ENCODE measurements at places on chromosomes 12 and 14.

GRCh38 chr14:21978184-21978998 lies 304.8 kb upstream of the OR4E1 start:
- no peaks in the 10 kb centered on the region for H3K4me1 ChIP-seq
- no peak overlapping the region for H3K27ac ChIP-seq
- H3K4me3 ChIP-seq = no peak overlapping the region
- no peaks in the 10 kb centered on the region for H3K36me3 ChIP-seq
- peaks cover 77% of the 10 kb centered on the region for H3K27me3 ChIP-seq
- peak; percentile 60 for DNase-seq

DNA sequence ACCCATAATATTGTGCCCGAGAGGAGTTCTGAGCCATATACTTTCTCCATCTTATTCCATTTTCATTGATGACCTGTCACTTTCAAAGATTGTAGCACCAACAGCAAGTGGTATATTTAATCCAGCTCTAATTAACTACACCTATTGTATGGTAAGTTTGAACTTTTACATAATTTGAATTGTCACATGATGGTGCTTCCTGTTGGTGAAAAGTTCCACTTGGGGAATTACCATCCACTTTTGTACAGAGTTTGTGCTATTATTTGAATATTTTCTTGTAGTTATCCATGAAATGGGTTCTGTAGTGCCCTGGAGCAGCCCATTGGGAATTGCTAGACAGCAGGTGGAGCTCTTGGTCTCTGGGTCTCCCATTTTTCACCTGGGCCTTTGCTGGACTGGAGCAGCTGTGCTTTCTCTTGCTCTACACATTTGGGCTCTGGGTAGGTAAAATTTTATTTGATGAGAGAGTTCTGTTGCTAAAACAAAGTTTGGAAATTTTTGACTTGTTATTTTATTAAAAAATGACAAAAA lies 3.0 kb downstream of the SMCO3 start:
- no peaks in the 10 kb centered on the region for H3K27me3 ChIP-seq
- peaks cover 6% of the 10 kb centered on the region for H3K4me1 ChIP-seq
- H3K4me3 ChIP-seq = no peak overlapping the region
- H3K27ac ChIP-seq = no peak overlapping the region

GRCh38 chr14:92988786-92989755 lies 66.1 kb downstream of the CHGA start:
- peaks cover 22% of the 10 kb centered on the region for H3K36me3 ChIP-seq
- no peak overlapping the region for H3K4me3 ChIP-seq
- H3K4me1 ChIP-seq = peaks cover 18% of the 10 kb centered on the region
- H3K27ac ChIP-seq = peak overlapping the region; percentile 55
- no peaks in the 10 kb centered on the region for H3K27me3 ChIP-seq

DNA sequence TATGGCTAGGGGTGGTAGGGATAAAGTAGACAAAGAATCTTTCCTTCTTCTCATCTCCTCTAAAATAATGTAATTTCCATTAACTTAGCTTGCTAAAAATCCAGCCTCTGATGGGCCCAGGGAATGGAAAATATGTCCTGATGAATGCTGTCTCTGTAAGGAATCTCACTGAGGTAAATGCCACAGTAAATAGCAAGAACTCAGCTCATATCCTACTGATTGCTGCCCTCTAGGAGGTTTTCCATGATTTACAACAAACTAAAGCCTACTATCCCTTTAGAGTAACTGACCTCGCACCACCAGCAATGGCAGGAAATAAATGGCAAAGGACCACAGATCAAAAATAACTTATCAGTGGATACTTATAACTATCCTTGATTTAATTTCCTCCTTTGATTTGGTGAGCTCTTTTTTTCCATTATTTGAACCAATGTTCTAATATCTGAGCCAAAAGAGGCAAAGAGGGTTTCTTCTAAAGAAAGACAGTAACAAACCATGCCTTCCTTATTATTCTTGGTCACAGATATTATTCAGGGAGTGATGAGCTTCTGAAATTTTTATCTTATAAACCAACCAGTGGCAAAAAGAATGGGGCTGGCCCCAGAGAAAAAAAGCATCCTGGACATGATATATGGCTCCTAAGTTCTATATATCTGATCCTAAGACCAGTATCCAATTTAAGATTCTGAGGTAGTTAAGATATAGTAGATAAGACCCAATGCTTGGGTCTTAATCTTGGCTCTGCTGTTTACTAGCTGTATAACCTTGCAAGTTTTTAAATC lies 43.8 kb downstream of the SENP1 start:
- peaks cover 77% of the 10 kb centered on the region for H3K36me3 ChIP-seq
- H3K27ac ChIP-seq = no peak overlapping the region
- no peaks in the 10 kb centered on the region for H3K4me1 ChIP-seq
- H3K27me3 ChIP-seq = no peaks in the 10 kb centered on the region

DNA sequence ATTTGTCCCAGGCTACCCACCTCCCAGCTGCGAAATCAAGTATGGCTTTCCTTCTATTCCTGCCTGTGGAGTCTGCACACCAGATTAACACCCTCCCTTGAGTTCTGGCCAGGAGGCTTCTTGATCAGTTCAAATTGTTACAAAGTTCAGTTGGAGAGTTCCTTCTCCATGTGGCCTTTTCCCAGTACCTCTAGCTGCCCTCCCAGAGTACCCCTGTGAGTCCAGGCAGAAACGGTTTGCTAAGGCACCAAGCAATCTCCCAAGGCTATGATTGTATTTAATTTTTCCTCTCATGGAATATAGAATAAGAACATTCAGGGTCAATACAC lies 49.7 kb upstream of the ERGIC2 start:
- H3K27ac ChIP-seq = peak overlapping the region; percentile 82
- no peaks in the 10 kb centered on the region for H3K27me3 ChIP-seq
- no peak for DNase-seq
- peaks cover 51% of the 10 kb centered on the region for H3K36me3 ChIP-seq
- H3K4me3 ChIP-seq = no peak overlapping the region
- H3K4me1 ChIP-seq = peaks cover 55% of the 10 kb centered on the region

DNA sequence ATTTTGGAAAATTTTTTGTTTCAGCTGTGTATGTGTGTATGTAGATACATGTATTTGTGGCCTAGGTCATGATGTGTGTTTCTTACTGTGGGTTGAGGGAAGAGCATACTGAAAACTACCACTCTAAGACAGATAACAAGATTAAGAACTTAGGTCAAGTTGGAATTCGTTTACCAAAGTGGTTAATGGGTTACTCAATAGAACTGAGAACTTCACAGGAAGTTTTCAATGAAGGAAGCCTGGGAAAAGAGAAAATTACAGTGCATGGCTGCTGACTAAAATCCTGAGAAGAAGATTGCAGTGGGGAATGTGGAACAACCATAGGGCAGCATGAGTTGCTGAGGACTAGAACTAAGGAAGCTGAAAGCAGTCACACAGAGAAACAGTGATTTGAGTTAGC lies 21.4 kb upstream of the FOXG1 start:
- peaks cover 20% of the 10 kb centered on the region for H3K4me1 ChIP-seq
- no peak overlapping the region for H3K27ac ChIP-seq
- H3K27me3 ChIP-seq = no peaks in the 10 kb centered on the region
